Fibroblast of gingiva (primary cell): ENCODE measurements at places on chromosomes 7 and 10.

DNA sequence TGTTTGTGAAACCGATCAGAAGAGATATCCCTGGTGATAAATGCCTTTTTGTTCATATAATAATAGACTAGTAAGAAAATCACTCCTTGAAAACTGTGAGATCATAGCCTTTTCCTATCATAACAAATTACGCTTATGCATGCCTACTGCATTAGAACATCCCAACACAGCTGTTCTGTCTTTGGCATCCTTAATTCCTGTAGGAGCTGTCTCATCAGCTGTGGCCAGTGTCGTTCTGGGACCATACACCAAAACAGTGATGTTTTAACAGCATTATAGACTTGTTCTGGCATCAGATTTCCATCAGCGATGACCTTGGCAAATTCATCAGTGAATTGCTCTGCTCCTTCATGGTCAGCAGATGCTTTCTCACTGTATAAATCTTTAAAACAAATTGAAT is 423.6 kb upstream of the LRGUK start:
- peak; percentile 56 for DNase-seq

DNA sequence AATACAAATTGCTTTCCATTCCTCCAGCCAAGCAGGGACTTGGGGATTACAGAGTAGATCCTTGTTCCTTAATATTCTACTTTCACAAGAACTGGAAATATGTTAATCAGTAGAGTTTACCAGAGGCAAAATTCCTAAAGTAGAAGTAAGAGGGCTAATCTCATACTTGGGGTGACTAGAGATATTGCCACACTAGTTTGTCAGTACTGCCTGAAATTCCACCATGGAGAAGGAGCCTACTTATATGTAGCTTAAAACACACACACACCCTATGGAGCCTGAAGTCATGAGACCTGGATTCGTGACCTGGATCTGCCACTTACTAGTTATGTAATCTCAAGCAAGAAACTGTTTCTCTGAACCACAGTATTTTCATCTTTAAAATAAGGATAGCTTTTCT is 33.9 kb downstream of the STRIP2 start:
- DNase-seq, result peak; percentile 42

- no peak for DNase-seq
Measured at GRCh38 chr10:7513936-7514335, 103.1 kb upstream of the SFMBT2 start.

GRCh38 chr7:86898171-86898570 is 161.3 kb downstream of the ELAPOR2 start:
- no peak for DNase-seq

- no peak for DNase-seq
Measured at GRCh38 chr7:100875356-100875751, 451 bp downstream of the SRRT start.

DNA sequence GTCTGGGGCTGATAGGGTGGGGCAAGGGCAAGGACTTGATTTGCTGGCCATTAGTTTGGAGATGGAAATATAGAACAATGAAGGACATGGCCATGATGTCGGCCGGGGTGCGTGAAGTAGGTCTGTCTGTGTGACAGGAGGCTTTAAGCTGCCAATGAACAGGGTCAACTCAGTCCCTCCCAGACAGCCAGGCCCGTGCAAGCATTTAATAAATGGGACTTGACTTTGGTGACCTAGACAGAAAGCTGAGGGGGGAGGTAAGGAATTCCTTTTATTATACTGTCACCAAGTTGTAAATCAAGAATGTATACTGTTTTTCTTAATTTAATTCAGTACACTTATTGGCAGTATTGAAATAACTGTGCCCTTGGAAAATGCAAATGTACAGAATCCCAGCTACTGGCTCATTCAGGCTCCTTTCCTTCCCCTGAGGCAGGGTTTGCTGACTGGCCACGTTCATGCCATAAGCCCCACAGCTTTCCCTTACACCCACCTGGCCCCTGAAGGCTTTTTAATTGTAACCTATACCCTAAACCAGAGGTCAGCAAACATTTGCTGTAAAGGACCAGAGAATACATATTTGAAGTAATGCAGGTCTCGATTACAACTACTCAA is 87.2 kb downstream of the WIPF3 start:
- no peak for DNase-seq

- DNase-seq, result no peak
Measured at GRCh38 chr10:128528167-128528566, 401.9 kb upstream of the MKI67 start.

DNA sequence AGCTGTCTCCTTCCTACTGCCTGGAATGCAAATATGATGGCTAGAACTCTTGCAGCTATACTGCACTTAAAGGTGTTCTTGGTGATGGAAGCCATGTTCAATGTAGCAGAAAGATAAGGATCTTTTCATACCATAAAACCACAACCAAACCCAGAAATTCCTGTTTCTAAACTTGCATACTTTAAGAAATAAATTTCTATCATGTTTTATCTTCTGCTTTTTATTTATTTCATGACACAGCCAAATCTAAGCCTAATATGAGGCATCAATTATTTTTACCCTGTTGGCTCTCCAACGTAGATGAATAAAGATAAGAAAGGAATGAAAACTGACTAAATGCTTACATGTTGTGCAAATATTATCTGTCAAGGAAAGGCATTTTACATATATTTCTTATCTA is 224.1 kb downstream of the DOCK4 start:
- no peak for DNase-seq

DNA sequence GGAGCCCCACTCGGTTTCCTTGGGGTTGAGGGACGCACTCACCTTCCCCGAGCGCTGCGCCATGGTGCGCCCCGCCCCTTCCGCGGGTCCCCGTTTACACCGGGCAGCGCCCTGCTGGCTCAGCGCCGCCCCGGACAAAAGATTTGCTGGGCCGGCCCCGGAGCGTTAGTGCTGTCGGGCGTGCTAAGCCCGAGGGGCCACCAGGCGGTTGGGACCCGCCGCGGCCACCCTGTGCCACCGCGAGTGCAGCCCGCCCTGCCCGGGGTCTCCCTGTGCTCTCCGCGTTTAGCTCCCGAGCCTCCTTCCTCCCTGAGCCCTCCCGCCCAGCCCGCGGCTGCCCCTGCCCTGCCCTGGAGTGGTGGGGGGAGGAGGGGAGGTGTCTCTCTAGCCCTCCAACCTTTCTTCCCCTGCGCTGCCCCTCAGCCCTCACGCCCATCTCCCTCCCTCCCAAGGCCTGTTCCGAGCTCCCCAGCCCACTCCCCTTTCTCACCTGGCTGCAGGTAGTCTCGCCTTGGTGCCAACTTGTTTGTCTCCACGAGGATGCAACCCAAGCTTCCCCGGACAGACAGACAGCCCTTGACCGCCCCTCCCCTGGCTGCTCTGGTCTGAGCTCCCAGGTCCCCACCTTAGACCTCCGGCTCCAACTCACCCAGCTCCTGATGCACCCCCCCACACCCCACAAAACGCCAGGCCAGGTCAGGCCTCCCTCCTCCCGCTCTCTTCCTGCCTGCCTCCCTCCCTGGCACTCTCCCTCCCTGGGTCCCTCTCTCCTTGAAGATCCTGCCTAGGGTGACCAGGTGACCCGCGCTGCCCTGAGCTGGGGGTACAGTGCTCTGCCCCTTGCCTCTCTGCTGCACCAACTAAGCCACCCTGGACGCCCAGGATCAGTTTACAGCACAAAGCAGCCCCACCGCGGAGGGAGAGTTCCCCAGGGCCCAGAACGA is at the start of gene CRYGN:
CRYGN (minus strand) TSS at position 287 of the 944 bp plus-strand sequence; CDS start at position 63, 224 bp downstream.
- DNase-seq, result no peak

- DNase-seq, result no peak
Measured at GRCh38 chr10:96716390-96716789, 3.9 kb downstream of the PIK3AP1 start.

DNA sequence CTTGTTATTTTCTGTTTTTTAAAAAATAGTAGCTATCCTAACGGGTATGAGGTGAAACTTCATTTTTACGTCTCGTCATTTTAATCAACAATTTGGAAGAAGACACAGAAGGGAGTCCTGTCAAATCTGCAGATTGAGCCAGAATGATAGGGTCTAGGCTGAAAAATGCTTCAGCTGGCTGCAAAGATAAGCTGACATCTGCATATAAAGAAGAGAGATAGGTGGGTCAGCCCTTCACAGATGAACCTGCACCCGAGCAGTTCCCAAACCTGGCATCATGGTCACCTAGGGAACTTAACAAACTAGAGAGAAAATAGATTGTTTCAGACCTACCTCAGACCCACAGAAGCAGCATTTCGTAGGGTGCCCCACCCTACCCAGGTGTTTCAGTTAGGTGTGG is 35.2 kb upstream of the BMPR1A start:
- DNase-seq, result no peak

GRCh38 chr10:14087566-14087965 is 243.2 kb downstream of the FRMD4A start:
- no peak for DNase-seq

GRCh38 chr7:98294798-98295382 is 13.4 kb downstream of the BRI3 start:
- peak; percentile 39 for DNase-seq

- no peak for DNase-seq
Measured at GRCh38 chr7:102009628-102010027, 192.2 kb downstream of the CUX1 start.

- DNase-seq, result no peak
Measured at GRCh38 chr7:98212532-98213041, 1.3 kb downstream of the BHLHA15 start.

DNA sequence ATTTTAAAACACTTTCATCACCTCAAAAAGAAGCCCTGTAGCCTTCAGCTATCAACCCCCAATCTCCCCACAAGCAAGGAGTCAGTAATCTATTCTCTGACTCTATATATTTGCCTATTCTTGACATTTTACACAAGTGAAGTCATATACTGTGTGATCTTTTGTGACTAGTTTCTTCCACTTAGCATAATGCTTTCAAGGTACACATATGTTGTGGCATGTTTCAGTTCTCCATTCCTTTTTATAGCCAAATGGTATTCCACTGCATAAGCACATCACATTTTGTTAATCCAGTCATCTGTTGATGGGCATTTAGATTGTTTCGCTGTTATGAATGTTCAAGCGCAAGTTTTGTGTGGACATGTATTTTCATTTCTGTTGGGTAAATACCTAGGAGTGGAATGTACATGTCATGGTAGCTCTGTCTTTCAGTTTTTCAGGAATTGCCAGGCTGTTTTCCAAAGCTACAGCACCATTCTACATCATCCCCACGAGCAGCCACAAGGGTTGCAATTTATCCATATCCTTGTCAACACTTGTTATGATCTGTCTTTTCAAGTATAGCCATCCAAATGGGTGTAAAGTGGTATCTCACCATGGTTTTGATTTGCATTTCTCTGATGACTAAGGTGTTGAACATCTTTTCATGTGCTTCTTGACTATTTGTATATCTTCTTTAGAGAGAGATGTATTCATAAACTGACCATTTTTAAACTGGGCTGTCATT is 405.6 kb downstream of the KCNMA1 start:
- no peak for DNase-seq

DNA sequence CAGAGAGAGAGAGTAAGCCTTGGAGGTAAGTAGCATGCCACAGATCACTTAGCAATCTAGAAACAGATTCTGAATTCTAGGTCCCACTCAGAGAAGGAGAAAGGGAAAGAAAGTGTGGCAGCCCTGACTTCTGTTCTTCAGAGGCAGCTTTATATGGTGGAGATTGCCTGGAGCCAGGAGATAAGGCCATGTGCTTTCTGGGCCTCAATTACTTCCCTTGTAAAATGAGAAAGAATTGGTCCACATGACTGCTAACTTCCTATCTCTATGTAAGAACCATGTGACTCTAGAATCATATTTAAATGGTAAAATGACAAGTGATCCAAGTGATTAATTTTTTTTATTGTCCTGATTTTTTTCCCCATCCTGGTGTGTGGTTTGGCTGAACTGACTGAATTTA is 64.1 kb downstream of the HHEX start:
- DNase-seq, result no peak

DNA sequence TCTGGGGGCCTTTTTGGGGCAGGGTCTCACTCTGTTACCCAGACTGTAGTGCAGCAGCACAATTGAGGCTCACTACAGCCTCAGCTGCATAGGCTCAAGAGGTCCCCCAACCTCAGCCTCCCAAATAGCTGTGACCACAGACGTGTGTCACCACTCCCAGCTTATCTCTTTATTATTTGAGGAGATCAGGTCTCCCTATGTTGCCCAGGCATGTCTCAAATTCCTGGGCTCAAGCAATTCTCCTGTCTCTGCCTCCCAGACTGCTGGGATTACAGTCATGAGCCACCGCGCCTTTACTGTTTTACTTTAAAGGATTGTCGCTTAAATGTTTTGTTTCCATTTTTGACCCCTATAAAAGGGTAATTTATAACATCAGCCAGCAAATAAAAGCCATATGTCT is 502.6 kb upstream of the AUTS2 start:
- no peak for DNase-seq

DNA sequence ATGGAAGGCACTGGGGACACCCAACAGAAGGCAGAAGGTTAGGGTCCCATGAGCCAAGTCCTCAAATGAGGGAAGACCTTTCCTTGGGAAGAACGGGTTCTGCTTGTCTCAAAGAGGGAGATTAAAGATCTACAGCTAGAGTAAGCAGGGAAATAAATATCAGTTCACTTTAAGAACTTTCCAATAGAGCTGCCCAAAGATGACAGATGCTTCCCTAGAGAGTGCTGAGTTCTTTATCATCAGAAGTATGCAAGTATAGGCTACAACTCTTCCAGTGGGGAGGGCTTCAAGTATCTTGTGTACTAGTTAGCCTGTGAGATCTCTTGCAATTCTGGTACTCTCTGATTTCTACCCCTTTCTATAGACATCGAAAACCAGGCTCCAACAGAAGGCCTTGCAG is 39.4 kb downstream of the EMX2 start:
- DNase-seq, result no peak

GRCh38 chr7:1767524-1767923 is 97.4 kb downstream of the ELFN1 start:
- no peak for DNase-seq

GRCh38 chr10:8511026-8511425 is 456.5 kb downstream of the GATA3 start:
- DNase-seq, result no peak

GRCh38 chr10:95790982-95791381 is 35.0 kb downstream of the ENTPD1 start:
- DNase-seq, result no peak

GRCh38 chr7:116834815-116835504 is 27.4 kb upstream of the CAPZA2 start:
- DNase-seq, result no peak

DNA sequence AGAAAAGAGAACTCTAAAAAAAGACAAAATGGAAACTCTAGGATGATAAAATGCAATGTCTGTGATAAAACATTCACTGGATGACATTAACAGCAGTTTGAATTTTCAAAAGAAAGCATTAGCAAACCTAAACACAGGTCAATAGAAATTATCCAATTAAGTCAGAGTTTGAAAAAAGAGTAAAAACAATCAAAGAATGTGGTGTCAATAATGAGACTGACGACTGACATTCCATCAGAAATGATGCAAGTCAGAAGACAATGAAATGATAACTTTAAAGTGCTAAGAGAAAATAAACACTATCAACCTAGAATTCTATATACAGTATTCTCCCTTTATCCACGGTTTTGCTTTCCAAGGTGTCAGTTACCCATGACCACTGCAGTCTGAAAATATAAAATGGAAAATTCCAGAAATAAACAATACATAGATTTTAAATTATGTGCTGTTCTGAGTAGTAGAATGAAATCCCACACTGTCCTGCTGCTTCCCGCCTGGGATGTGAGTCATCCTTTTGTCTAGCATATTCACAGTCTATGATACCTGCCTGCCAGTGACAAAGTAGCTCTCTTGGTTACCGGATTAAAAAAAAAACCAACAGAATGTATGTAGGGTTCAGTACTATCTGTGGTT is 38.3 kb upstream of the SFMBT2 start:
- no peak for DNase-seq

- no peak for DNase-seq
Measured at GRCh38 chr7:2290877-2291276, 23.4 kb downstream of the SNX8 start.

GRCh38 chr10:48384699-48384982 is 78.2 kb downstream of the MAPK8 start:
- no peak for DNase-seq

- DNase-seq, result no peak
Measured at GRCh38 chr10:55495555-55495954, 694.5 kb upstream of the PCDH15 start.
